Effector memory CD8-positive, alpha-beta T cell (primary cell): ENCODE measurements at places on chromosomes 3 and 15.
A peak's percentile ranks its signal among the peaks of the same experiment; 100 is the strongest.

- DNase-seq = no peak
Measured at GRCh38 chr15:68797599-68798345, 22.9 kb downstream of the ANP32A start.

GRCh38 chr3:151439652-151440125, 21.2 kb downstream of the IGSF10 start:
- no peak for DNase-seq

GRCh38 chr3:59698091-59698490, 648.3 kb upstream of the CFAP20DC start:
- DNase-seq = no peak

DNA sequence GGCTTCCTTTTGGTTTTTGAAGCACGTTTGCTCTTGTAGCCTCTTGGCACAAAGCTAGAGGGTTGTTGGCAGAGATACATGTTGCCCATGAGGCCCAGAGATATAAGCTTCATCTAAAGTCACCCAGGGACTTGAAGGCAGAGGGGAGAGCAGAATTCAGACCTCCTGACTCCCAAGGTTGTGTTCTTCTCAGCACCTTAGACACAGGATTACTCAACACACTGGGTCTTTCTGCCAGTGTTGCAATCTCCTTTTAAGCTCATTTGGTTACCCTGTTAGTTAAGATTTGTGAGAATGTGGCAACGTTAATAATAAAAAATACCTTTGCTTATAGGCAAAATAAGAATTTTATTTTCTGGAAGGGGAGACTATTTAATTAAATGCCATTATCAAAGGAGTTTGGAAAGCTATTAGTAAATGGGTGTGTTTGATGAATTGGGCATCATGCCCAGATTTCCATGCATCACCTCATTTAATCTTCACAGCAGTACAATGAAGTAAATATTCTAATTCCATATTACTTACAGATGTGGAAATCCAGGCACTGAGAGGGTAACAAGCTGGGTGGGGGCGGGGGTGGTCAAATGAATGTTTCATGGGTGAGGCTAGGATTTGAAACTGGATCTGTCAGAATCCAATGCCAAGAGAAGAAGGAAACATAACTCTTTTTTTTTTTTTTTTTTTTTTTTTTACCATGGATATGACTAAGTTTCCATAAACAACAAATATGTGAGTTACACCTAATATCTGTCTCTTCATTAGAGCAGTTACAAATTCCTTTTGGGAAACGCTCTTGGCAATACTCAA, 183.3 kb downstream of the NR1D2 start:
- no peak for DNase-seq

DNA sequence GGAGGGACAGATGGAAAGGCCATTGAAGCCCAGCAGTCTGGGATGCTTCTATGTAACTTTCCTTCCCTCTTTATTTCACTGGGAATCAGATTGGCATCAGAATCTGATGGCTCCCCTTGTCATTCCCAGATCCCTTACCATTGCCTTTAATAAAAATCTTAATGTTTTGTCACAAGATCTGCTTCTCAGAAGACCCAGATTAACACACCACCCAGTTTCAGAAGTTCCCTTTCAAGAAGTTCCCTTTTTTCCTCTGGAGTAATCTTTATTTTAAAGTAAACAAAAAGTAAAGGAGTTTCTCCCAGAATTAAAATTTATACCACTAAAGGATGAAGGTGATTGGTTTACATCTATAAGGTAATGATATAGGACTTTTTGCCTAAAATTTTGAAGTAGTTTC, 76.4 kb downstream of the UBR1 start:
- no peak for DNase-seq

DNA sequence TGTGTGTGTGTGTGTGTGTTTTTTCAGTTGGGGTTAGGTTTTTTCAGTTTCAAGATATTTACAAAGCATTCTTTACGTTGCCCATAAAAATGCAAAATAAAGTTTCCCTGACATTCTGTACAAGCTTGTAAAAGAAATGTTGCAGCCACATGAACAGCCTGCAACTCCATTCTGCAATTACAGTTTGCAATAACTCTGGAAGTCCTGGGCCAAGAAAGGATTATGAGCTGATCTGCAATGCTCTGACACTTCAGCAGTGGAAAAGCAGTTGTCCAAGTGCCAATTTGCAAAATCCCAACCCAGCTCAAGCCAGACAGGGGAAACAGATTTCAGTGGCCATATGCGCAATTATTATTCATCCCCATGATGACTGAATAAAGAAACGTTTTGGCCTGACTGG, 322.1 kb downstream of the MEX3B start:
- DNase-seq = no peak

DNA sequence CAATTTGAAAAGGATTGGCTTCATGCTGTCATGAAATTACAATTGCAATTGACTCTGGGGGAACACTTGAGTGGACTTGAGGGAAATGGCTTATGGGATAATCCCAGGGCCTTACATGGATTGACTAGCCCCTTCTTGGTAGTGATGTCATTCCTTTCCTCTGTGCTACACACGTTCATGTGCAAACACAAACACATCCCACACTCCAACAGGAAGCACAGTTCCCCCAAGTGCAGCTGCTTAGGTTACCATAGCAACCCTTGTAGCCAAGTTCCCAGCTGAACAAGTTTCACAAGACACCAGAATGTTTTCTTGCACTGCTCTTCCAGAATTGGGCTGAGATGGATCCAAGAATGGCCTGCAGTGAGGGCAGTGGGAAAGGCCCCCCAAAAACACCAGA, 217.0 kb downstream of the ZNF621 start:
- DNase-seq = no peak

DNA sequence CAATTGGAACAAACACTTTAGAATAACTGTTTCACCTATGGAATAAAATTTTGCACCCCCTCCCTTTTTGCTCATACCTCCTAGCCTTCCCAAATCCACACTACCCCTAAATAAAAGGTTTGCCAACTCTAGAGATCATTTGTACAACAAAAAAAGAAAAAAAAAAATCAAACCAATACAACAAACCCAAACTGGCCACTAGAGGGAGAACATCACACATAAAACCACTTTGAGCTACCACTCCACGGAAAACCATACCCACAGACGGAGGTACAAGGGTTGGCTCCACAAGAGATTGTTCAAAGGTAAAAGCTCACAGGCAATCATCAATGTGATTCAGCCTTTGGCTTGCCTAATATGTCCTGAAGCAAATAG, 47.6 kb downstream of the SETMAR start:
- DNase-seq = peak; percentile 61

GRCh38 chr3:112557976-112558375, 3.8 kb downstream of the ATG3 start:
- no peak for DNase-seq

DNA sequence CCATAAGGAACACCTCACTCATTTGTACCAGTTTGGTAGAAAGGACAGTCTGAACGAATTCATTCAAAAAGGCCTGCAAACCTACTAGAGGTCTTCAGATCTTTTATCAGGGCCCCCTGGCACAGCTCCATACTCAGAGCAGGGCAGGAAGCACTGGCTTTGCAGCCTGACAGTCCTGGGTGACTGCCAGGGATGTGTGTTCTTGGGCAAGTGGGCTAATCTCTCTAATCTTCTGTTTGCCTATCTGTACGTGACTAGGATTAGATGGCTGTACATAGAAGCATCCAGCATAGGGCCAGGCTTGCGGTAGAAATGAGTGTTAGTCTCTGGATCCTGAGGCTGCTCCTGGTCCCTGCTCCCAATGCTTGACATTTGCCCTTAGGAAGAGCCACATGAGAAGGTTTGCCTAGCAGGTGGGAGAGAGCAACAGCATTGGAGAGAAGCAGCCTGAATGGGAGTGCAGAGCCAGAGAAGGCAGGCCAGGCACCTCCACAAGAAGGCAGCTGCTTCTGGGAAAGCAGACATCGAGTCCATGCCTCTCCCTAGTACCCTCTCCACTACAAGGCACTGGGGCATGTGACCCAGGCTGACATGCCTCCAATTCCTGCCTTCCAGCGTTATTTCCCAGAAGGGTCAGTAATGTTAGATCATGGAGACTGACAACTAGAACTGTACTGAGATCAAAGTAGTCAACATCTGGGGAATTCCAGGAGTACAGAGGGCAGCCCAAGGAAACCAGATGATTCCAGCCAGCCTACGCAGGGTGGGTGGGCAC, 1.0 kb upstream of the CXCR6 start:
- no peak for DNase-seq

DNA sequence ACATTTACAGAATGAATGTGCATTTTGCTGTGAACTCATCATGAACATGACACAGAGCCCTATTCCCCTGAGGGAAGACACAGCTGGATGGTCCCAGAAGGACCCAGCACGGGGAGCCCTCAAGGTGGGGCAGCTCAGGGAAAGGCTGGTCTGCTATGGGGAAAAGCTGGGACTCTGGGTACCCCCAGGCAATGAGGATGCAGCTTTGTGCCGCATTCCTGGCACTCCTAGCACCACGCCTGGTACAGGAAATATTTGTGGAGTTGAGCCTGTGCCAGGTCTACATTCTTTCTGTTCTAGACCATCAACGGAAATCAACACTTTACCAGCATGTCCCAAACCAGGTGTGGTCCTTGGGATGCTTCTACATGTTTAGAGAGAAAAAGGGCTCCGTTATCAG, 74.0 kb downstream of the SRGAP3 start:
- DNase-seq = no peak

- DNase-seq = no peak
Measured at GRCh38 chr3:89144080-89144479, 36.7 kb downstream of the EPHA3 start.

- no peak for DNase-seq
Measured at GRCh38 chr15:68654786-68655560, 76.2 kb downstream of the CORO2B start.

- DNase-seq = no peak
Measured at GRCh38 chr3:16877505-16877904, 7.2 kb upstream of the PLCL2 start.

- DNase-seq = no peak
Measured at GRCh38 chr15:67144609-67145311, 79.4 kb downstream of the SMAD3 start.

DNA sequence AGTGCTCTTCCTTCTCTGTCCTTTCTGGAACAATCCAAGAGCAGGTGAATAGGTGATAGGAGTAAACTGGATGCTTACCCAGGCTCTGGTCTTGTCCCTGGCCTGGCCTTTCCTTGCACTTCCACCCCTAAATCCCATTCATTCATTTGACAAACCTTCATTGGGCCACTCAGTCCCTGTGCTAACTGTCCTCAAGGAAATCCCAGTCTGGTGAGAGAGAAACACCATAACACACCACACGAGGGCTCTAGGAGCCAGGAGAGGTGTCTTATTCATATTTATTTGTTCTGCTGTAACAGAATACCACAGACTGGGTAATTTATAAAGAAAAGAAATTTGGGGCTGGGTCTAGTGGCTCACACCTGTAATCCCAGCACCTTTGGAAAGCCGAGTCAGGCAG, 22.8 kb downstream of the EFCC1 start:
- no peak for DNase-seq

GRCh38 chr3:72627271-72627670, 221.0 kb downstream of the SHQ1 start:
- no peak for DNase-seq

DNA sequence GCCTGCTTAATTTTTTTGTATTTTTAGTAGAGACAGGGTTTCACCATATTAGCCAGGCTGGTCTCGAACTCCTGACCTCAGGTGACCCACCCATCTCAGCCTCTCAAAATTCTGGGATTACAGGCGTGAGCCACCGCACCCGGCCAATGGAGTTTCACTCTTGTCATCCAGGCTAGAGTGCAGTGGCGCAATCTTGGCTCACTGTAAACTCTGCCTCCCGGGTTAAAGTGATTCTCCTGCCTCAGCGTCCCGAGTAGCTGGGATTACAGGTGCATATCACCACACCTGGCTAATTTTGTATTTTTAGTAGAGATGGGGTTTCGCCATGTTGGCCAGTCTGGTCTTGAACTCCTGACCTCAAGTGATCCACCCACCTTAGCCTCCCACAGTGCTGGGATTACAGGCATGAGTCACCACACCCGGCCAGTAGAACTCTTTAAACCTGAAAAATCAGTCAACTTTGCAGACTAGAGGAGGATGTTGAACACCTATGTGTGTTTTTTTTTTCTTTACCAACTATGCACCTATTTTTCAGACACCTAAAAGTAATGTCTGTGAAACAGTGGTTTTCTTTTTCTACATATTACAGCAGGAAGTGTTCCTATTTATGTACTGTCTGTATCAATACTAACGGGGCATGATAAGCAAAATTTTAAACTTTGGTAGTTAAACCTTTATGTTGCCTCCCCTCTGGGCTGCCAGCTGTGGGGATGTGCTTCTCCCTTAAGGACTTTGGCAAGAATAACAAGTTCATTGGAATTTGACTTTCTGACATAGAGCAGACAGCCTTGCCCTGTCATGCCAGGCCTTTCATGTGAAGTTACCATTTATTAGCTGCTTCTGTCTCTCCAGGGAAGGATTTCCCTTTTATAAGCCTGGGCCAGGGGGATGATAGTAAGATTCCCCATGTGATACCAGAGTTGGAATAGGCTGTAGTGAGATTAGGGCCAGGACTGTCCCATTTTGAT, 8.1 kb downstream of the ARIH2 start:
- no peak for DNase-seq

- no peak for DNase-seq
Measured at GRCh38 chr3:194189243-194189791, 53.4 kb downstream of the HES1 start.

GRCh38 chr3:43162230-43163084, 56.6 kb upstream of the POMGNT2 start:
- DNase-seq = peak; percentile 43

GRCh38 chr3:118526758-118527513, 507.7 kb downstream of the IGSF11 start:
- no peak for DNase-seq

- no peak for DNase-seq
Measured at GRCh38 chr3:14218355-14218754, 39.7 kb downstream of the LSM3 start.

DNA sequence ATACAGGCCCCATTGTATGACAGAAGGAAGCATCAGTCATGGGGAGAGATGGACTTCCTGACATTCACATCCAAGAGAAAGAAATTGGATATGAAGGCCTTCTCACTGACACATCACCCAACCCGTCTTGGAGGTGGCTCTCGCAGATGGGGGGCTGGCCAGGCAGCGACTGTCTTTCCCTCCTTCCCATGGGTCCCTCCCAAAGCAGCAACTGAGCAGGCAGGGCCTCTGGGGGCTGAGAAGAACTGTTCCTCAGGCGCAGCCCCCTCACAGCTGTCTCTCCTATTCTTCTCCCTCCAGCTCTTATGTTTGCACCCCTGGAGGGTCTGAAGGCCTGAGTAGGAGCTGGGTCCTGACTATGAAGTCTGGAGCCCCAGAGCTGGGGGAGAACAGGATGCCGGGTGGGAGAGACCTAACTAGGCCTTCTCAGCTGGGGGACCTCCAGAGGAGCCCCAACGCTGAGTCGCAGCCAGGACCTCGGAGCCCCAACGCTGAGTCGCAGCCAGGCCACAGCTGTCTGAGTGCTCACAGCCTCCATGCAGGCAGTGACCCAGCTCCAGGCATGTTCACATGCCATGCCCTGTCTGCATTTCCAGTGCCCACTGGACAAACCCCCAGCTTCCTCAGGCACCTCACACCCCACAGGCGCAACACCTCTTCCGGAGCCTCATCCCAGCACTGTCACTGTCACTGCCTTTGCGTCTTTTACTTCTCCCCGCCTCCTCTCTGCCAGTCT, 29.6 kb downstream of the UMPS start:
- DNase-seq = no peak

GRCh38 chr15:63283126-63283525, 5.7 kb downstream of the APH1B start:
- no peak for DNase-seq
